NCI-H524 treated with DMSO at 0.1 percent for 48 hours (cell line): ENCODE measurements at places on chromosomes 3 and 15.

DNA sequence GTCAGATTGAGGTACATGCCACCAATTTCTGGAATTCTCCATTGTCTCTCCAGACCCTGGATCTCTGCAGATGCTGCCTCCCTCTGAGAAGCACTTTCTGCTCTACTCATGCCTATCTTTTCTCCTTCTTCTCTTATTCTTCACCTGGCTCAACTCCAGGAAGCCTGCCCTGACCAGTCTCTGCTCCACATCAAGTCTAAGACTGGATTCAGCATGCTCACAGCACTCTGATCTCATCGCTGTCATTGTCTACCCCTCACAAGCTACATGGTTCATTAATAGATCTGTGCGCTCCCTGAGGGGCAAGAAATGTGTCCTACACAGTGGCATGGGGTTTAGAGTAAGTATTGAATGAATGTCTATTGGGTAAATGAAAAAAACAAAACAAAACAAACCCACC lies 38.7 kb downstream of the CCR4 start:
- no peak for DNase-seq

- DNase-seq: no peak
Measured at GRCh38 chr3:157170861-157171260, 10.9 kb upstream of the CCNL1 start.

GRCh38 chr3:53255423-53255774 lies 423 bp downstream of the TKT start:
- no peak for DNase-seq

- DNase-seq: no peak
Measured at GRCh38 chr15:90161950-90162361, 39.2 kb upstream of the SEMA4B start.

DNA sequence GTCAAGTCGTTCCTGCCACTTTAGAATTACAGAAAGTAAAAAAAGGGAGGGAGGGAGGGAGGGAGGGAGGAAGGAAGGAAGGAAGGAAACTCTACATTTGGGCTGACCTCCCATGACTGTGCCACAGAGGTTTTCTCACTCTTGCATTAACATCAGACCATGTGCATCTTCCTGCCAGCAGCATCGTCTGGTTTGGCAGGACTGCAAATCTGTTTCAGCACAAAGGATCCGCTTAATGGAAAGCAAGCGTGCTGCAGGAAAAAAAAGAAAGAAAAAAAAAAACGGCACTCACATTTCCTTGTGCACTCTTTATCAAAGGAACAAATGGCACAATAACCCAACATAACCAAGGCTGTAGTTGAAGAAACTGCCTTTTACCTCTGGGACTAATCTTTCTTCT lies 148.8 kb upstream of the HES1 start:
- no peak for DNase-seq

- no peak for DNase-seq
Measured at GRCh38 chr3:112847692-112848091, 1.0 kb upstream of the CD200R1L start.
